A673 (cell line): ENCODE measurements at places on chromosomes 4 and X.

- DNase-seq: no peak
These were observed 2.3 kb downstream of the GRPR start for GRCh38 chrX:16125520-16126149.

DNA sequence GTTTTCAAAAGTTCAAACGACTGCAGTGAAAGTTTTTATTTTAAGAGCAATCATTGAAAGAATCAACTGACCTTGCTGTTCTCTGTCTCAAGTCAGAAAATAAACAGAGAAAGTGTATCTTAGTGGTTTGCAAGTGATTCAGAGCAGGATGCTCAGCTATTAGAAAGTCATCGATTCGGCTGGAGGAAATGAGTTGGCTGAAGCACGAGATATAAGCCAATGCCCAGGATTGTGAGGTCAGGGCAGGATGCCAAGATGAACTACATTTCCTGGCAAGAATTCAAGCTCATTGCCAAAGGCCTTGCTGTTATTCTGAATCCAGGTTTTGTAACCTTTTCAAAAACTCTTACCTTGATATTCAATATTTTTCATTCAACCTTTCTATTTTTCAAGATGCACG, 541.4 kb upstream of the BOD1L1 start:
- peak; percentile 39 for DNase-seq

GRCh38 chrX:70470850-70471289, 26.2 kb downstream of the DLG3 start:
- no peak for DNase-seq

- DNase-seq: no peak
These were observed 187.5 kb upstream of the ETNPPL start for GRCh38 chr4:108950158-108950915.

DNA sequence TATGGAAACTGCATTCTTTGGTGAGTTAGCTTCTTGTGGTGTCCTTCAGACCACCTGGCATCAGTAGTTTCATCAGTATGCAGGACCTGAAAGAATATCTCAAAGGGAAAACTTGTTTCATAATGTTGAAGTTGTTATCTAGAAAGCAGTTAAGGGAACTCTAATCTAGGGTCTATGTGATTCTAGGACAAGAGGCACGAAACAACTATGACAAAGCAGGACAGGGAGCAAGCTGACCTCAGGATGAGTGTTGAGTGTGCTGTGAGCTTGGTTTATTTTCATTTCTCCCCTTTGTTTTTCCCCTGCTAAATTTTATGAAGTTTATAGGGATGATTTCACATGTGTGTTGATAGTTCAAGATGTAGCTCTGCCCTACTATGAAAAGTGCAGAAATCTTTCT, 65.7 kb downstream of the MXRA5 start:
- no peak for DNase-seq

DNA sequence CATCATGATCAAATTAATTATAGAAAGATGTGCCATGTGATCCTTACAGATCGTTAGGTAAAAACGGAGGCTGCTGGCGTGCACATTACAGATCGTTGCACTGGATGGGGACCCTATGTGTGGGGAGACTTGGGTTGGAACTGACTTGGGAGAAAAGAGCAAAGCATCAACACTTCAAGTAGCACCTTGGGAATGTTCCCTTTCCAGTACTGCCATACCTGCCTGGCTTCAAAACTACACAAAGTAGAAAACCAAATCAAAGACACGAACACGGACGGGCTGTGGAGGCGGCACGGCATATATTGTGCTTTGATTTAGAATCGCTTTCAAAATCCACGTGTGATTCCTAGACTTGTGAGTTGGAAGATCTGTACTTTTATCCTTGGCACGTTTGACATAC, 898 bp downstream of the CMC4 start:
- DNase-seq: no peak

DNA sequence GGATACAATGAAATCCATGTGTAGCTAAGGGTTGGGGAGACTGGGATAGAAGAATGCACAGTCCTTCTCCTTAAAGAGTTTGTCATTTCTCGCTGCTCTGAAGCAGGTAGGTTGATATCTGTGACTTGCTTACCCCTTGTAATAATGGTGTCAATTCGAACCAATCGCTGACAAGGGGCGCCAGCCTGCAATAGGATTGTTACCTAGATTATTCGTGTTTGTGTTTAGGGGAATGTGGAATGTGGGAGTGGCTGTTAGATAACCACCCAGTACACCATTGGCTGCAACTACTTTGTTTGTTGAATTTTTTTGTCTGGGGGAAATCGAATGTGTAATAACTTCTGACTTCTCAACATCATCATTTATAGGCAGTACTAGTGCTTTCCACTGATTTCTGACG, 141.6 kb downstream of the LARP7 start:
- no peak for DNase-seq

DNA sequence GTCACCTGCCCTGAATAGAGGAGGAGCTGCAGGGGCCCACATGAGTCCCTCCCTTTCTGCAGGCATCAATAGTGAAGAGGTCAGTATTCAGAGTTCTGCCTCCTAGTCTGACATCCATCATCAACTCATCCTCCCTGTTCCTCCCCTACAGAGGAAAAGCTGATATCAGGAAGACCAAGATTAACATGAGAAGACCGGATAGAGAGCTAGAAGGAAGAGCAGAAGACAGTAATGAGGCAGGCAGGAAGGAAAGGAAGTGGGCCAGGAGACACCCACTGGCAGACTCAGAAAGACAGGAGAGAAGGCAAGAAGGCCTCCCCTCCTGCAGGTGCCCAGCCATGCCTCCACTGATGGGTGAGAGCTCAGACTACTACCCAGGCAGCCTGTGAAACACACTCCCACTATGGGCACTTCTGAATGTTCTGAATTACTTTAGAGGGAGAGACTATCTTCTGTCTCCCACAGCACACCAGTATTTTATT, 74.6 kb downstream of the CC2D2A start:
- no peak for DNase-seq

- DNase-seq: no peak
These were observed 98.2 kb upstream of the FAM9B start for GRCh38 chrX:9132036-9132638.

DNA sequence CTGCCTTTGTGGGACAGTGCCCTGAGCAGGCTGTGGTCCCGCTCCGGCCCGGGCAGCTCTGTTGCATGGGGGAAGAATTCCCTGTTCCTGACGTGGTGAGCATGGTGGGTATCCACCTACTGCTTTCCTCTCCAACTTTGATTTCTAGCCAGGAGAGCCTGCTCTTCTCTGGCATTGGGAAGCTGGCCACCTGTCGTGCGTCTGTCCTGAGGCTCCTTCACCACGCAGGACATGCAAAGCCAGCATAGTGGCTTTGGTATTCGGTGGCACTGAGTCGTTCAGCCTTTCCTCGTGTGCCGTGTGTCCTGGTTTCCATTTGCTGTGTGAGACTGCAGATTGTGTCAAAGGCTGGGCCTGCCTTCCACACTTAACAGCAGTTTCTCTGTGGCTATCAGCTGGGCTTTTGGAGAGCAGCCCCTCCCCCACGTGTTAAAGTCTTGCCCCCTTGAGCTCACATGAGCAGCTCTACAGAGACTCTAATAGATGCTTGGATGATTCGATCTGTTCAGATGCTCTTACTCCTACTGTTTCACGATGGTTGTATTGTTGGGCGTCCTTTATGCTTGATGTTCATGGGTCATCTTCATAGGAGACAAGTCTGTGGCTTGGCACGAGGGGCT, 46.3 kb upstream of the CLCN4 start:
- no peak for DNase-seq

- no peak for DNase-seq
These were observed 67.9 kb downstream of the FAM114A1 start for GRCh38 chr4:38935391-38936073.

- peak; percentile 35 for DNase-seq
These were observed 19.7 kb downstream of the ZFP42 start for GRCh38 chr4:188015025-188015940.

GRCh38 chrX:95640226-95640625, 1044.4 kb upstream of the DIAPH2 start:
- DNase-seq: no peak

GRCh38 chr4:94566420-94566819, 114.7 kb downstream of the PDLIM5 start:
- no peak for DNase-seq

DNA sequence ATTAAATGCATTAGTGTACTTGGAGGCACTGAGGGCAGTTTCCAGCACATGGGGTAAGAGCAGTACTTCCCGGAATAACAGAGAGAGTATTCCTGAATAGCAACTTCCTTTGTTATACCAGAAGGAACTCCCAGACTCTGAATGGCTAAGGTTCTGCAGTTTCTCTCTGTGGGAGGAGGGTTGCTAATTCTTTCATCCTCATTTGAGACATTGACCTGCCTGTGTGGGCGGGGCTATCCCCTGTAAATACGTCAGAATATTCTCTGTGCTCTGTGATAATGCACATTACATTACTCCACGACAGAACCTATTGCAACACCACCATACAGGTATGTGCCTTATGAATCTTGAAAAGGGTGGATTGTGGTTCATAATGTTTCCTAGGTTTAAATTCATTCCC, 52.7 kb downstream of the SPINK2 start:
- DNase-seq: no peak

- no peak for DNase-seq
These were observed 24.1 kb downstream of the GPM6A start for GRCh38 chr4:175787948-175788347.

GRCh38 chr4:150354214-150354796, 227.6 kb upstream of the MAB21L2 start:
- DNase-seq: no peak

- DNase-seq: peak; percentile 62
These were observed 56.4 kb downstream of the IRF2 start for GRCh38 chr4:184417802-184418511.

DNA sequence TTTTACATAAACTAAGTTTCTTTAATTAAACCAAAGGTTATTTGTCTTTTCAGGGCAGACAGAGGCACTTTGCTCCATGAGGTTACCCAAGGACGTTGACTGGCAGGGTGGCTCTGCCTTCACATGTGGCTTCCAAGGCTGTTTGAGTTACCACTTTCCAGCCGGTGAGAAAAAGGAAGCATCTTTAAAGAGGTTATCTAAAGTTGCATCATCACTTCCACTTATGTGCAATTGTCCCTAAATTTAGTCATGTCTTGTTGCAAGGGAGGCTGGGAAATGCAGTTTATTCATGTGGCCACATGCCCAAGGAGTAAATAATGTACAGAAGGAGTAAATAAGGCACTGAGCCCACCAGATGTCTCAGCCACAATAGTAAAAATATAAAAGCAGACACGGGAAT, 29.0 kb upstream of the RAP1GDS1 start:
- peak; percentile 56 for DNase-seq

- DNase-seq: no peak
These were observed 18.3 kb upstream of the CXCR3 start for GRCh38 chrX:71636438-71637252.

DNA sequence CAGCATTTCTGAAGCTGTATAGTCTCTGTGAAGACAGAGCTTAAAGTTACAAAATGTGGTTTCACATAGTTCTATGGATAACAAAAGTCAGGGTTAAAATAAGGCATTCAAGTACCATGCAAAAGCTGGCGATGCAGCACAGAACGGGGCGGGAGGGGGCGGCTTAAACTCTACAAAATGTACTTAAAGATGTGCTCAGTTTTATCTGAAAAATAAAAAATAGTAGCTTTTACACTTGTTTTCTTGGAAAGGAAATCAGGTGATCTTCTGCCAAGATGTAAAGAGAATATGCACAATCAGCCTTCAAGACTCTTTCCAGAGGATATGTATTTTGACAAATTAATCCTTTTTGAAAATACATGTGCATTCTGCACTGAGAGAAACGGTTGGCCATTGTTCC, 301.7 kb upstream of the EMCN start:
- DNase-seq: no peak

- DNase-seq: peak; percentile 32
These were observed 37.8 kb downstream of the TBC1D9 start for GRCh38 chr4:140718241-140718952.

DNA sequence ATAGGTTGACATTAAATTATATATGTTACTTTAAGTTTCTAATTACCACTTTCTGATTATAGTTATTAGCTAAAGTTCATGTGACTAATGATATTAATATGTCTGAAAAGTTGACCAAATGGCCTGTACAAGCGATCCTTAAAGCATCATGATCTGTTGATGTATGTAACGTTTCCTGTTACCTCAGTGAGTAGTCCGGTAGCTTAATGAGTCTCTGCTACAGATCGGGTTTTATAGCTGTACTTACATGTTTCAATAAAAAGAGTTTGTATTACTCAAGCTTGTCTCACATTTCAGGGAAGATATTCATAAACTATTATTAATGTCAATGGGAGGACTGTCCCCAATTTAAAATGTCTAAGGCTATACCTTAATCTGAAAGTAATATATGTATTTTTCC, 246.3 kb downstream of the PPP3CA start:
- peak; percentile 39 for DNase-seq

- peak; percentile 24 for DNase-seq
These were observed 131.5 kb downstream of the GABRA2 start for GRCh38 chr4:46258431-46258830.

GRCh38 chr4:90184560-90184959, 57.4 kb downstream of the CCSER1 start:
- DNase-seq: no peak

DNA sequence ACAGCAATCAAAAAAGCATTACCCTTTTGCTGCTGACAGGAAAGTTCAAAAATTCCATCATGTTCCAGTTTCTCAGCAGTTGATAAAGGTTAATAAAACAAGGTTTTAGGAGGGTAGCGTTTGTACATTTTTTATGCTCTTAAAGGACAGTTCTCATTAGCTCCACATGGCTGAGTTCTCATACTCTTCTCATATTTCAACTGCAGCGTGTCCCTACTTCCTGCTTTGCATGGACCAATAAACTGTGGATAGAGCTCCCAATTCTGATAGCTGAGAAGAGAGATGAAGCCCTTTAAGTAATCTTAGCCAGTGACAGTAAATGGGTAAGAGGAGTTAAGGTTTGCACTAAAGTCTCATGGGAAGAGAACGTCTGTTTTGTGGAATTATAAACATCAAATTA, 53.5 kb downstream of the SPANXA2 start:
- DNase-seq: peak; percentile 2

GRCh38 chrX:78109458-78109857, 5.4 kb downstream of the PGK1 start:
- no peak for DNase-seq

DNA sequence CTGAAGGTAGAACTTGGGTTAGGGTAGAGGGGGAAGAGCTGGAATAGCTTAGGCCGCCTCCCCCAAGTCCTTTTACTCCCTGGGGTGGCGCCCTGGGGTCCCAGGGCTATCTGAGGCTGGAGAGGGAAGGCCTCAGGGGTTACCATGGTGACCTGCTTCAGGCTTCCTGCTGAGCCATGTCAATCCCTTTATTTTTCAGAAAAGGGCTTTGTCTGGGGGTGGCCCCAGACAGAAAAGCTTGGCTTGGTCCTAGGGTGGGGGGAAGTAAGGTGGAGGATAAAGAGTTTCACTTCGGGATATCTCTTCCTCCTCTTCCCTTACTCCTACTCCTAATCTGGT, 6.3 kb downstream of the EFNB1 start:
- DNase-seq: no peak
